ENCODE measurements at places on chromosomes 4 and X. TPM values are rescaled to one million over a fixed set of nuclear protein-coding genes. Genes with fewer than 3 reads are reported as not detected.
A peak's percentile ranks its signal among the peaks of the same experiment; 100 is the strongest.

GRCh38 chrX:74613370-74614092 lies 893 bp downstream of the RLIM start:
- peak; percentile 23 for DNase-seq

DNA sequence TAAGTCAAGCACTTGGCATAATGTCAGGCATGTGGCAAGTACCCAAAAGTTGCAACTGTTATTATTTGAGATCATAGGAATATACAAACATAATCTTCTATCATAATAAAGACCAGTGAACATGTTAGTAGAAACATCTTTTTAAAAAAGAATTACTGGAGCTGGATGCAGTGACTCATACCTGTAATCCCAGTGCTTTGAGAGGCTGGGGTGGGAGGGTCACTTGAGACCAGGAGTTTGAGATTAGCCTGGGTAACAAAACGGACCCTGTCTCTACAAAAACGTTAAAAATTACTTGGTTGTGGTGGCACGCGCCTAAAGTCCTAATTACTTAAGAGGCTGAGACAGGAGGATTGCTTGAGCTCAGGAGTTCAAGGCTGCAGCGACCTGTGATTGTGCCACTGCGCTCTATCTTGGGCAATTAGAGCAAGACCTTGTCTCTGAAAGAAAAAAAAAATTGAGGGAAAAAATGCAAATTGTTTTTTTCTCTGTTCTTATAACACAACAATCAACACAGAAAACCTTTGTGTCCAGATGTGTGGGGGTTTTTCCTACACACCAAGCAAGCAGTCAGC lies 284.3 kb downstream of the ARHGAP10 start:
- no peak for DNase-seq

DNA sequence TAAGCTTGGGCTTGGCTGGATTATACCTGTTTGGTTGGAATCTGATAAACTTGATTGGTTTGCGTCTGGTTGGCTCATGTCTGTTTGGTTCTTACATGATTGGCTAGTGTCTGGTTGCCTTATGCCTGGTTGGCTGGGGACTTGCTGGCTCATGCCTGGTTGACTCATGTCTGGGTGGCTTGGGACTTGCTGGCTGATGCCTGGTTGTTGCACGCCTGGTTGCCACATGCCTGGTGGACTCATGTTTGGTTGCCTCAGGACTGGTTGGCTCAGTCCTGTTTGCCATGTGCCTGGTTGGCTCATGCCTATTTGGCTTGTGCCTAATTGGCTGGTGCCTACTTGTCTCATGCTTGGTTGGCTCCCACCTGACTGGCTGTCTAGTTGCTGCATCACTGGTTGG lies 104.5 kb downstream of the APOOL start:
- no peak for DNase-seq

DNA sequence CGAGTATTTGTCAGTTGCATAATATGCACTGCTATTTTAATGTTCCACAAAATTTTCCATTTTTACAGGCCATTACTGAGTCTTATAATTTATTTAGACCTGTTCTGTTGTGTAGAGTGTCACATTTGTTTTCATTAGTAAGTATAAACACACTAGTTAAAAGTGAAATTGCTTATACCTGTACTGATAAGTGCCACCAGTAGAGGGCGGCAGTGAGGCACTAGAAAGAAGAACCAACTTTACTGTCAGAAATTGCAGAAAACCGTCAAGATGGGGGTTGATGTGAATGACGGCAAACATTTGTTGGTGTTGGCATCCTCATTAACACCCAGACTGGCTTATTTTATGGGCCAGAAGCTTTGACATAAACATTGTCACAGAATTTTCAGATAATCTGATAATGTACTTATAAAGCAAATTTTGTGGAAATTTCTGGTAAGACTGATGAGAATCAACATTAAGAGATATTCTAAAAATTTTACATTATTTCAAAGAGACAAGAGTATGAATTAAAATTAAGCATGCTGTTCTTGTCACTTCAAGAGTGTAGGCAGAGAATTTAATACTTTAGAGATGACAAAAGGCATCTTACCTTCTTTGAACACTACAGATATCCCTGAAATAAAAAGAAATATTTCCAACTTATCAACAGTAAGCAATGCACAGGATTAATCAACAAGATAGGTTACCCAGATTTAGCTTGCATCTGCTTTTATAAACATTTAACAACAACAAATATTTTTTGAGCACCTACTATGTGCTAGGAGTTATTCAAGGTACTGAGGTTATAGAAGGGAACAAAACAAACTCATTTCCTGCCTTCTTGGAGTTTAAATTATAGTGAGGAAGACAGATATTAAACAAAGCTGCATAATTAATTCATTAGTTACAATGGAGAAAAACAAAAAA lies 24.9 kb downstream of the ALPK1 start:
- peak; percentile 25 for DNase-seq

The STATH gene
- not detected for total RNA-seq

Measured in Daoy (cell line).